Natural killer cell treated with Interleukin-12 subunit alpha and Interleukin-12 subunit beta and Interleukin-15 and Interleukin-18, amount 100 ng/mL, for 72 hours (primary cell): ENCODE measurements at places on chromosomes 6 and 20.

DNA sequence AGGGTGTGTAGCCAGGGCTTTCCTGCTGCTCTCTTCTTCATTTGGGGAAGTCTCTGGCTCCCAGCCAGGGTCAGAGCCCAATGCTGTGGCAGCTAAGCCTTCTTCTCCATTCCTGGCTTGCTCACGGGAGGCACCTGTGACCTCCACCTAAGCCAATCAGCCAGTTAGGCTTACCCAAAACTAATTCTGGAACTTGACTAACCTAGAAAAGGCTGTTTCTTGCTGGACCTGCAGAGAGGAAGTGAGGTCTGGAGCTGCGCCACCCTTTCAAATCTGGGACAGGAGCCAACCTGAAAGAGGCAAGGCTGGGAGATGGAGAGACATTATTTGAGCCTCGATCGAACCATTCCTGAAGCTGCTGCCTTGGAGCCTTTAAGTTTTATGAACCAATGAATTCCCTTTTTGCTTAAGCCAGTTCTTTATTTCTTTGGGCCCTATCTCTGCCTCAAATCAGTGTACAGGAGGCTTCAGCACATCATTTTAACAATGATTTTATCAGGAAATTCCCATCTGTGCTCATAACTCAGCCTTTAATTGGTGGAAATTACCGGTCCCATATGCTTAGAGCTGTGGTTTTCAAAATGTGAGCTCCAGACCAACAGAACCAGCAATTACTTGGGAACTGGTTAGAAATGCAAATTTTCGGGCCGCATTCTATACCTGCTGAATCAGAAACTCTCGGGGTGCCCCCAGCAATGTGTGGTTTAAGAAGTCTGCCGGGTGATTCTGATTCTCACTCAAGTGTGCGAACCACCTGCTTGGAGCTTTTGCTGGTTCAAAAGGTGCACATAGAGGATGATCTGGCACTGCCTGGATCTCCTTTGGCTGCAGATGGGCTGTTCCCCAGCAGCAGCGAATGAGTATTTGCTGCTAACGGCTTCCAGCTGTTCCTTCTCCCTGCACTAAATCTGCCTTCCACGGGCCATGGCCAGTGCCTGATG lies 97.4 kb upstream of the RNF24 start:
- no peak for DNase-seq
- H3K4me3 ChIP-seq: no peak overlapping the region
- no peaks in the 10 kb centered on the region for H3K36me3 ChIP-seq
- H3K27ac ChIP-seq: no peak overlapping the region

DNA sequence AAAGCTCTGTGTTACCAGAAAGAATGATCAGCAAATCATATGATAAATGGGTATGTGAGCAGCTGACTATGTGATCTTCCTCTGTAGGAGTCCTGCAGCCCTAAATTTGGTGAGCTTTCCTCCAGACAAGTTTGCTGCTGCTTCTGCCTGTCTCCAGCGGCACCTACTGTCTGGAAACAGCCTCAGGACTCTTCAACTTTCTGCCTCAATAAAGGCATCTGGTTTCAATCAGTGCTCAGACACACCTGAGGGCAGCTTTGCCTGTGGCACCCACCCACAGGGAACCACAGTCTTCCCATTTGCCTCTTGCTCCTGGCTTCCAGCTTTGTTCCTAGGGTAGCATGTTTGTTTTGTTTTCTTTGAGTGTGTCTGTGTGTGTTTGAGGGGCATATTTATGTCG lies 727.9 kb upstream of the MAN1A1 start:
- H3K4me3 ChIP-seq: no peak overlapping the region
- H3K27me3 ChIP-seq: no peaks in the 10 kb centered on the region
- no peaks in the 10 kb centered on the region for H3K4me1 ChIP-seq
- H3K36me3 ChIP-seq: no peaks in the 10 kb centered on the region
- H3K27ac ChIP-seq: no peak overlapping the region

DNA sequence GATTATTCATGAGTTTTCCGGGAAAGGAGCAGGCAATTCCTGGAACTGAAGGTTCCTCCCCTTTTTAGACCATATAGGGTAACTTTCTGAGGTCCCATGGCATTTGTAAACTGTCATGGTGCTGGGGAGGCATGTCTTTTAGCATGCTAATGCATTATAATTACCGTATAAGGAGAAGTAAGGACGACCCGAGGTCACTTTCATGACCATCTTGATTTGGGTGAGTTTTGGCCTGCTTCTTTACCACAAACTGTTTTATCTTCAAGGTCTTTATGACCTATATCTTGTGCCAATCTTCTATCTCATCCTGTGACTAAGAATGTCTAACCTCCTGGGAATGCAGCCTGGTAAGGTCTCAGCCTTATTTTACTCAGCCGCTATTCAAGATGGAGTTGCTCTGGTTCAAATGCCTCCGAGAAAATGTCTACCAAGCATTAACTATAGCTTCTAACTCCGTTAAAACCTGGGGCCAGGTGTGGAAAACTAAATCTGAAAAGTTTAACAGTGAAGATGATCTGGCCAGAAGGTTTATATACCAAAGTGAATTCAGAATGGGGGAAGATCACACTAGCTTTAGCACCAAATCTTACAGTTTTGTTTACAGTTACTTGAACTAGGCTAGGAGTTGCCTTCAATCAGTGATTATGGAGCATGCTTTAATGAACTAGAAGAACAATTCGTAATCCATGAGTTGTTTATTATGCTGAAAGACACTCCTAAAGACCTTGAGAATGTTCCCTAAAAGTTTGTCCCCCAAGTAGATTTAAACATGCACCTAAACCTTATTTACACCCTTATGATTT lies 80.0 kb upstream of the TOP1 start:
- H3K4me1 ChIP-seq: peaks cover 7% of the 10 kb centered on the region
- H3K4me3 ChIP-seq: no peak overlapping the region
- no peak for DNase-seq

DNA sequence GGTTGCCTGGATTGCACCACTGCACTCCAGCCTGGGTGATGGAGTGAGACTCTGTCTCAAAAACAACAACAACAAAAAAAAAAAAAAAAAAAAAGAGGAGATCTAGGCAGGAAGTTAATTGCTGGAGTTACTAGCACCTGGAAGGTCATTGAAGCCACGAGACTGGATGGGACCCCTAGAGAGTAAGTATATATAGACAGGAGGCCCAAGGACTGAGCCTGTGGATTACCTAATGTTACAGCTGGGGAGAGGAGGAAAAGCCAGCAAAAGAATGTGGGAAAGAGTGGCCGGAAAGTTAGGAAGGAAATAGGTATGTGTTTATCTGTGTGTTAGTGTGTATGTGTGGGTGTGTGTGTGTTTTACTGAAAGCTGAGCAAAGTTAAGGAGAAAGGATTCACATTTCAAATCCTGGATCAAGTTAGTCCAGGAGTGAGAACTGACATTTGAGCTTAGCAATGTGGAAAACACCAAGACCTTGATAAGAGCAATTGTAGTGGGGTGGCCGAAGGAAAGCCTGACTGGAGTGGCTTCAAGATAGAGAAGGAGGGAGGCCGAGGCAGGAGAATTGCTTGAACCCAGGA lies 38.4 kb downstream of the ANKRD6 start:
- no peak overlapping the region for H3K27ac ChIP-seq
- H3K36me3 ChIP-seq: no peaks in the 10 kb centered on the region
- peaks cover 23% of the 10 kb centered on the region for H3K4me1 ChIP-seq
- no peaks in the 10 kb centered on the region for H3K27me3 ChIP-seq
- no peak for DNase-seq

- no peak overlapping the region for H3K4me3 ChIP-seq
- no peaks in the 10 kb centered on the region for H3K4me1 ChIP-seq
- H3K27me3 ChIP-seq: no peaks in the 10 kb centered on the region
Measured at GRCh38 chr6:131331873-131332781, 196.9 kb downstream of the AKAP7 start.

GRCh38 chr6:109336221-109336961 lies 45.9 kb downstream of the CD164 start:
- no peaks in the 10 kb centered on the region for H3K27me3 ChIP-seq
- H3K36me3 ChIP-seq: no peaks in the 10 kb centered on the region
- peaks cover 6% of the 10 kb centered on the region for H3K4me1 ChIP-seq
- no peak for DNase-seq
- no peak overlapping the region for H3K27ac ChIP-seq

DNA sequence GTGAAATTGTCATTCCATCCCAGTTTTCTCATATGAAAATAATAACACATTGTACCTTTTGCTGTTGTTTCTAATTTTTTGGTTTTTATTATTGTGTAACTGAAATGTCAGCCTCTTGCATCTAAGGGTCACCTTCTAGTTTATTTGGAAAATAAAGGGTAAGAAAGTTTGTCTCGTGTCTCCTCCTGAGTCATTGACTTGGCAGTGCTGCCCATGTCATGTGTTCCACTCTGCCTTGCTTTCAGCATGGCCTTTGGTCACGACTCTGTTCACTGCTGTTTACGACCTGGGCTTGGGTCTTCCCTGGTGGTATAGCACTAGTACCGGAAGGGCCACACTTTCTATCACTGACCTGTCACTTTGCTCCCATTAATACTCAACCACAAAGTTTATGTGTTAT lies 171.4 kb upstream of the RSPO3 start:
- H3K4me3 ChIP-seq: no peak overlapping the region
- H3K27ac ChIP-seq: no peak overlapping the region
- H3K27me3 ChIP-seq: no peaks in the 10 kb centered on the region
- no peaks in the 10 kb centered on the region for H3K4me1 ChIP-seq
- no peak for DNase-seq

GRCh38 chr20:19692685-19693119 lies 65.4 kb upstream of the RIN2 start:
- no peak overlapping the region for H3K4me3 ChIP-seq
- H3K27me3 ChIP-seq: peaks cover 26% of the 10 kb centered on the region
- no peaks in the 10 kb centered on the region for H3K36me3 ChIP-seq
- no peaks in the 10 kb centered on the region for H3K4me1 ChIP-seq
- no peak for DNase-seq
- no peak overlapping the region for H3K27ac ChIP-seq

GRCh38 chr20:51354769-51355319 lies 187.7 kb downstream of the NFATC2 start:
- DNase-seq: no peak
- H3K4me3 ChIP-seq: no peak overlapping the region
- H3K4me1 ChIP-seq: peaks cover 10% of the 10 kb centered on the region

DNA sequence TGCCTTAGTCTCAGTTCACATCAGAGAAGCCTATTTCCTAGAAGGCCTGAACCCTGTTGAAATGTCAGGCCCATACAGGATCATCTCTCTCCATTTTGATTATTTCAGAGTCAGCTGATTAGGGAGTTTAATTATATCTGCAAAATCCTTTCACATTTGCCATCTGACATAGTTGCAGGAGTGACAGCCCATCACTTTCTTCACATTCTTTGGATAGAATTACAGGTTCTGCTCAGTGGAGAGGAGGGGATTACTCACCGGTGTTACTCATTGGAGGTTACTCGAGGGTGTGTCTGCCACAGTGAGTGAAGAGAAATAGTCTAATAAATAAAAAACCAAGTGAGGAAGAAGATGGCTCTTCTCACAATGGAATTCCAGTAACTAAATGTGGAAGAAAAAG lies 216.8 kb downstream of the TMEM242 start:
- peaks cover 51% of the 10 kb centered on the region for H3K4me1 ChIP-seq
- peak overlapping the region; percentile 40 for H3K4me3 ChIP-seq
- no peak for DNase-seq
- no peaks in the 10 kb centered on the region for H3K36me3 ChIP-seq

GRCh38 chr6:158743033-158743651 lies 76.0 kb downstream of the EZR start:
- H3K36me3 ChIP-seq: peaks cover 45% of the 10 kb centered on the region
- peaks cover 20% of the 10 kb centered on the region for H3K4me1 ChIP-seq
- no peaks in the 10 kb centered on the region for H3K27me3 ChIP-seq
- no peak for DNase-seq

DNA sequence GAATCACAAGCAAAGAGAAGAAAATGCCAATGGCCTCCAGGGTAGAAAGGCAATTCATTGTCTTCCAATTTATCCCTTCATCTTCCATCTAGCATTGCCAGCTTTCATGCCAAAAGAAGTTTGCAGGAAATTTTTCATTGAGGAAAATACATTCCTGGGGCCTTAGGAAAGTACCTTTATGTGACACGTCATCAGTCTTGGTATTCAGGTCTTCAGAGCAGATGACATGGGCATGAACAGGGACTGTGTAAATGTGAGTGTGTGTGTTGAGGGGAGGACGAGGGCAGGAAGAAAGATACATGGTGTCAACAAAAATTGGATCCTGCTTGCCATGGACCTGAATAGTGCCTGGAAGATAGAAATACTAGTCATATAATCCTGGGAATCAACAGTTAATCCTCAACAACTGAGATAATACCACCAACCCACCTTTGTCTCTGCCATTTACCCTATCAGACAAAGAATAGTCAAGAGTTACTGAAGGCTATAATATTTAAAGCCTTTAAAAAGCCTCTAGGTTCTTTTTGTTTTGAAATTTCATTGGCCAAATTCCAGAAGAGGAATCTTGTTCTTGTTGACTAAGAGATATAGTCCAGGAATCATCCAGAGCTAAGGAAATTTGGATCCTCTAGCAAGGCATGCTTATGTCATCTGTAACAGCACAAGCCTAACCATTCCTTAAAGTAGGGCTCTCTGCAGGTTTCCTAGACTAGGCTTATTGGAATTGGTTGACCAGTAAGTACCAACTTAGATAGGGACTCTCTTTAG lies 405.8 kb upstream of the SASH1 start:
- H3K4me1 ChIP-seq: no peaks in the 10 kb centered on the region
- DNase-seq: no peak
- H3K4me3 ChIP-seq: no peak overlapping the region
- H3K27ac ChIP-seq: no peak overlapping the region
- no peaks in the 10 kb centered on the region for H3K36me3 ChIP-seq
- no peaks in the 10 kb centered on the region for H3K27me3 ChIP-seq

DNA sequence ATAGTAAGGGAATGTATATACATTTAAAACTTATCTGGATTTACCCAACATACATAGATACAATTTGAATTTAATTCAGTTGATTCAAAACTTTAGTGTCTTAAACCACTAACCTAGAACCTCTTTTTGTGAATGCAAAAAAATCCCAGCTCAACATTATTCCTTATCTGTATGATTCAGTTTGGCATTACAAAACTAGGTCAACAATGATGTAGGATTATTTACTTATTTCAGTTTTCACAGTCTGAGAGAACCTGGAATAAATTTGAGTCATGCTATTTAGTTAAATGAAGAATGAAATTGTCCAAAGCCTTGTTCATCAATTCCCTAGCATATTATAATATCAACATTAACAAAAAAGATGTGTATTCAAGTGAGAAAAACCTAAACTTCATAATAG lies 7.4 kb upstream of the PLCB1 start:
- no peaks in the 10 kb centered on the region for H3K36me3 ChIP-seq
- no peak overlapping the region for H3K27ac ChIP-seq
- H3K4me1 ChIP-seq: no peaks in the 10 kb centered on the region

GRCh38 chr6:127341471-127342202 lies 1.8 kb downstream of the ECHDC1 start:
- H3K36me3 ChIP-seq: peaks cover 5% of the 10 kb centered on the region
- DNase-seq: no peak
- peaks cover 17% of the 10 kb centered on the region for H3K4me1 ChIP-seq
- H3K4me3 ChIP-seq: no peak overlapping the region

GRCh38 chr6:37109714-37110499 lies 60.0 kb upstream of the PIM1 start:
- peaks cover 22% of the 10 kb centered on the region for H3K4me1 ChIP-seq
- H3K4me3 ChIP-seq: peak overlapping the region; percentile 73
- no peak for DNase-seq
- H3K36me3 ChIP-seq: peaks cover 4% of the 10 kb centered on the region
- no peaks in the 10 kb centered on the region for H3K27me3 ChIP-seq
- H3K27ac ChIP-seq: peak overlapping the region; percentile 61

GRCh38 chr20:43959920-43960227 lies 45.2 kb downstream of the TOX2 start:
- peaks cover 30% of the 10 kb centered on the region for H3K27me3 ChIP-seq
- H3K27ac ChIP-seq: peak overlapping the region; percentile 63
- H3K4me3 ChIP-seq: peak overlapping the region; percentile 79
